GM23248 (cell line): ENCODE measurements at places on chromosomes 2 and 18. TPM values are rescaled to one million over a fixed set of nuclear protein-coding genes. Genes with fewer than 3 reads are reported as not detected.
A peak's percentile ranks its signal among the peaks of the same experiment; 100 is the strongest.

- no peak for DNase-seq
Measured at GRCh38 chr2:30217644-30218337, 13.5 kb upstream of the LBH start.

DNA sequence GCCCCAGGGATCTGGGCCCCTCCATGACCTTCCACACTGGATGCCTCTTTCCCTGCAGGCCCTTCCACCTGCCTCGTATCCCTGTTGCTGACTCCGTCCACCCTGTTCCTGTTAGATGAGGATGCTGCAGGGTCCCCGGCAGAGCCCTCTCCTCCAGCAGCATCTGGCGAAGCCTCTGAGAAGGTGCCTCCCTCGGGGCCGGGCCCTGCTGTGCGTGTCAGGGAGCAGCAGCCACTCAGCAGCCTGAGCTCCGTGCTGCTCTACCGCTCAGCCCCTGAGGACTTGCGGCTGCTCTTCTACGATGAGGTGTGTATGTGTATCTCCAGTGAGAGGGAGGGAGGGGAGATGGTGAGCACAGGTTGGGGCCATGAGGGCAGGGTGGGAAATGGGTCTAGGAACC is 12.4 kb upstream of the SLC4A3 start:
- DNase-seq, result no peak

DNA sequence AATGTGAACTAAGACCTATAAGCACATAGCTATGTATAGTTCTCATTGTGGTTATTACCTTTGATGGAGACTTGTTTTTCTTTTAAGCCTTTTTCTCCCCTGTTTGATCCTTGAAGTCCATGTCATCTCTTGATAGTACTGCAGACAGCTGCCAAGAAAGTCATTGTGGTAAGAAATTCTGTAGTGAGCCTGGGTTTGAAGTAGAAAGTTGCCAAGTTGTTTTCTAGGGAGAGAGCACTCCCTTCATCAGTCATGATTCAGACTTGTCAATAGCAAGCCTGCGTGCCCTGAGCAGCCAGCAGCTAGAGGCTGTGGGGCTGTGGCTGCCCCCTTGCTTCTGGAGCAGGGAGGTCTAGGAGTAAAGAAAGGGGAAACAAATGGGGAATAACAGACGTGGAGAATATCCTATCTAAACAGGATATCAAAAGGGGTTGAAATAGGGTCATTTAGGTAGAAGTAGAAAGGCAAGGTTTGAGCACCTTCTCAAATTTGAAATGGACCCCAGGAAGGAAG is 8.4 kb downstream of the SP5 start:
- no peak for DNase-seq

- DNase-seq, result no peak
Measured at GRCh38 chr2:131152074-131152473, 46.9 kb downstream of the PLEKHB2 start.

- peak; percentile 88 for DNase-seq
Measured at GRCh38 chr2:62660582-62661262, 44.8 kb upstream of the EHBP1 start.

DNA sequence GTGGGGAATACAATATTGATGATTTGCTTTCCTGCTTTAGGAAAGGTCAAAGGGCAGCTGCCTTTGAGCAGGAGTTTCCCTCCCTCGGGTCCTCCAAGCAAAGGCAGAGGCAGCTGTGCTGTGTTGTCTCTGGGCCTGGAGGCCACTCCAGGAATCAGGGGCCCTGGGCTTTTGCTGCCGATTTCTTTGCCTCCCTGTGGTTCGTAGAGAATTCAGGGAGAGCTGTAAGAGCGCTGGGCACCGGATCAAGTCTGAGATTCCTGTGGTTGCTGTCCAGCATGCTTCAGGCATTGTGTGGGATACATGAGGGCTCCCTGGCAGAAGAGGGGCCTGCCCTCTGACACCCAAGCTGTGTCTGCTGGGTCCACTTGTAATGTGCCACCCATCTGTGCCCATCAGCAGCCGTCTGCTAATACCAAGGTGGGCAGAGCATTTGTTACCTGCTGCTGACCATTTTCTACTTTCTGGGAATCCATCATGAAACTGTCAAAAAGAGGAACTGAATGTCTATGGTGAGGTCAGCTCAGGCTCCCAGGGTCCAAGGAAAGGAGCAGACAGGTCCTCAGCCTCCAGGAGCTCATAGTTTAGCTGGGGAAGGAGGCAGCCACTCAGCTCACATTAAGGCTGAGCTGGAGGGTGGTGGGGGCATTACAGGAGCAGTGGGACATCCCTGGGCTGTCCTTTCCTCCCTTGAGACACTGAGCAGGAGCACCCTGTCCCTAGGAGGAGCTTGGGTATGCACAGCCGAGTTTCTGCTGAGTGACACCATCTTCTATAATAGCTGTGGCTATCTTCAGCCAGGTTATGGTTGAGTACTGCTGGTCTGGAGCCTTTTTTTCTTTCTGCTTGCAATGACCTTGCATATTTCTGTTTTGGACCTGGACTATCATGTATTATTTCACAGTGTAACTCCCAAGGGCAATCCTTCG is 68.5 kb downstream of the CTIF start:
- peak; percentile 87 for DNase-seq

GRCh38 chr2:59458800-59459199 is 1094.7 kb downstream of the BCL11A start:
- no peak for DNase-seq

DNA sequence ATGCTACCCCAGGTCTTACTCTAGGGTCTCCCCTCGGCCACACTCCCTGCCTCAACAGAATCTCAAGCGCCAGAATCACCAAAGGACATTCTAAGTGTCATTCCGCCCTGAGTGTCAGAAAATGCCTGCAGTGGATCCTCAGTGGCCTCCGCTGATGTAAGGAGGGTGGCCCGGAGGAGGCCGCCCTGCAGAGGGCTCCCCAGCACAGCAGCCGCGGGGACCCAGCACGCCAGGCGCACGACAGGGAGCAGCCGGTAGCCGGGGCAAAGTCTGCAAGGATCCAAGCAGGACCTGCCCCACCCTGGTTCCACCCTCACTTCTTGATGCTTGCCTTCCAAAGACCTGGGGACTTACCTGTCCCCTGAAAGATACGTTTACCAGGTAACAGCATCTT is 54.2 kb upstream of the ID2 start:
- DNase-seq, result no peak

DNA sequence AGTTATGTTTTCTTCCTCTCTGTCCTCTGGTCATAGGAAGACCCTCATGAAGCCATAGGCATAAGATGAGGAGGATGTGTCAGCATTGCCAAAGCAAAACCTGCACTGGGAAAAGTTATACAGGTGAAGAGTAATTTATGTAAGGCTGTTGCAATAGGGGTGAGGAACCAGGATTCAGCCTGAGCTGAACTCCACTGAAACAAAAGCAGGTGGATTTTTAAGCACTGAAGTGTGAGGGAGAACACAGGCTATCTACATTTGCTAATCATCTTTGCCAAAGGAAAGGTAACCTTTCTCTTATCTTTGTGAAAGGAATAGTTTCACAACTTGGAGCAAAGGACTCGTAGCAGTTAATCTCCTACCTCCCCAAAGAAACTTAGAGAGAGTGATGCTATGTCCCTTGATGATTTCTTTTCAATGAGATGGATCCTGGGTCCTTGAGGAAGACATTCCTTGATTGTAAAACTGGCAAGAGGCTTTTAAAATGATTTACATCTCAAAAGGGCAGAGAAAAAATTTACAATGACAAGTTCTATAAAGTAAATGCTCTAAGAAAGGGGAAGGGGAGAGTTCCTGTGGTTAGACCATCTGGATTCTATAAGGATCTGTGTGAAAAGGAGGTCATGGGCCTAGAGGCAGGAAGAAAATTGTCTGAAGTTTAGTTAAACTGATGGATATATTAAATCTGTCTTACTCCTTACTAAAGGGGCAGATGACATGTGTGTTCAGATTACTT is 385.4 kb upstream of the CDH7 start:
- DNase-seq, result no peak

- DNase-seq, result no peak
Measured at GRCh38 chr18:47522359-47522758, 270.9 kb upstream of the SKOR2 start.

DNA sequence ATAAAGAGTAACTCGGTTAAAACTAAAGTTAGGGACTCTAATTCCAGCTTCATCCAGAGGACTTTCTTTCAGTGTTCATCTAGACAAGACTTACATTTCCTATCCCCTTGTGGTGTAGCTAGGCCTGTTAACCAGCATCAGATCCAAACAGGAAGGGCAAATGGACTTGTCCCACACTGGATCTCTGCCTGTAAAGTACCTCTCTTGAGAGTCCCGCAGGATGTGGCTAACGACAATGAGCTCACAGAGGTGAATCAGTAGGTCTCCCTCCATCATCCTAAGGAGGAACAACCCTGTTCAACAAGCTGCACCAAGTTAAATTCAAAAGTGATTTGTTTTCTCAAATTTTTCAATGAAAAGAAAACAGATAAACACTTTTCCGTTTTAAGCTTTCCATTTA is 412.3 kb upstream of the RGPD4 start:
- no peak for DNase-seq

The PLEKHH2 gene
- 0.90 and 1.1 TPM in 2 replicates for polyA plus RNA-seq

The WNT6 gene
- polyA plus RNA-seq, result not detected in 2 replicates

The CTNNA2 gene
- polyA plus RNA-seq, result not detected in 2 replicates

The DNAJC5G gene
- polyA plus RNA-seq, result not detected in 2 replicates

The ADRA2B gene
- polyA plus RNA-seq, result not detected in 2 replicates

The CRACDL gene
- not detected in 2 replicates for polyA plus RNA-seq
